ENCODE measurements at places on chromosomes 2 and 18.
A peak's percentile ranks its signal among the peaks of the same experiment; 100 is the strongest.

DNA sequence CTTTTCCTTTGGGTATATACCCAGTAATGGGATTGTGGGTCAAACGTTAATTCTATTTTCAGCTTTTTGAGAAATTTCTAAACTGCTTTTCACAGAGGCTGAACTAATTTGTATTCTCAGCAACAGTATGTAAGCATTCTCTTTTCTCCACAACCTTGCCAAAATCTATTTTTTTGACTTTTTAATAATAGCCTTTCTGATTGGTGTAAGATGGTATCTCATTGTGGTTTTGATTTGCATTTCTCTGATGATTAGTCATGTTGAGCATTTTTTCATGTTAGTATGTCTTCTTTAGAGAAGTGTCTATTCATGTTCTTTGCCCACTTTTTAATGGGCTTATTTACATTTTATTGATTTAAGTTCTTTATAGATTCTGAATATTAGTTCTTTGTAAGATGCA, 145.5 kb downstream of the TRABD2A start:
- DNase-seq, result no peak

- no peak for DNase-seq
These were observed 45.8 kb downstream of the SLC4A5 start for GRCh38 chr2:74297391-74297790.

GRCh38 chr2:66441581-66442320, 6.8 kb downstream of the MEIS1 start:
- no peak for DNase-seq

DNA sequence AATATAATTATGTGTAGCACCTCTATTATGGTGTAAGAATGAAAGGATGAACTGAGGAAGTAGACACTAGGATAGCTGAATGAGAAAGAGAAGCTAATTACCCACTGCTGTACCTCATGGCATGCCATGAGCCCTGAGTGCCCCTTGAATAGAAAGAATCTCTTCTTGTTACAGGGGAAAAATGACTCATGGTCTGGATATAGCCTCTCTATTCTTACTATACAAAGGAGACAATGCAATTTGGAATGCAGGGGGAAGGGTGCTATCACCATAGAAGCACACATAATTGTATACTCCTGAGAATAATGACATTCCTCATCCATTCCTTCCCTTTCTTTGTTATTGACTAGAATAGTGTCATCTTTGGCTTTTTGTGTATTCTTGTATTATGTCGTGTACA, 385.2 kb downstream of the CDH7 start:
- no peak for DNase-seq

- DNase-seq, result no peak
These were observed 159.3 kb downstream of the HDAC4 start for GRCh38 chr2:239241431-239241960.

DNA sequence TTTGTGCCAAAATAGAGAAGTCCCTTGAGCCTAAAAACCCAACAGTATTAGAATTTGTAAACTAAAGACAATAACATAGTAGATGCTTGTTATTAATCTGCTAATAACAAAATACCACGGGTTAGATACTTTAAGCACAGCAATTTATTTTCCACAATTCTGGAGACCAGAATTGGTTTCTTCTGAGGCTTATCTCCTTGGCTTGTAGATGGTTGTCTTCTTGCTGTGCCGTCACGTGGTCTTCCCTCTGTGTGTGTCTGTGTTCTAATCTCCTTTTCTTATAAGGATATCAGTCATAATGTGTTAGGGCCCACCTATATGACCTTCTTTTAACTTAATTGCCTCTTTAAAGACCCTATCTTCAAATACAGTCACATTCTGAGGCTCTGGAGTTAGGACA, 260.1 kb downstream of the CYRIA start:
- no peak for DNase-seq

- DNase-seq, result no peak
These were observed 9.7 kb downstream of the TMEM18 start for GRCh38 chr2:667332-667999.

DNA sequence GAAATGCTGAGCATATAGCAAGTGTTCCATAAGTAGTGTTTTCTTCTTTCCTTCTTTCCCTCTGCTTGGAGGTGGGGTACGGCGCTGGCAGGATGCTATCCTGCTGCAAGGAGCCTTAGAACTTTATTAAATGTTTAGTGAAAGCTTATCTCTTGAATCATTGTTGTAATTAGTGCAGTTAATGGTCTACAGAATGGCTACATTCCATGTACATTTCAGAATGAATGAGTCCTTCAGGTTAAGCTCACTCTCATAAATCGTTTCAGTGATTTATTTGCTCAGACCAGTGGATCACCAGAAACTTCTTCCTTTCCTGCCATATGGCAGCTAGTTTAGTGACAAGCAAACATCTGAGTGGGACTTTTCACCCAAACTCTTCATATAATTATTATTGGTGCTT, 3.3 kb upstream of the YWHAQ start:
- DNase-seq, result no peak

GRCh38 chr2:165827016-165827920, 33.2 kb upstream of the GALNT3 start:
- DNase-seq, result no peak

DNA sequence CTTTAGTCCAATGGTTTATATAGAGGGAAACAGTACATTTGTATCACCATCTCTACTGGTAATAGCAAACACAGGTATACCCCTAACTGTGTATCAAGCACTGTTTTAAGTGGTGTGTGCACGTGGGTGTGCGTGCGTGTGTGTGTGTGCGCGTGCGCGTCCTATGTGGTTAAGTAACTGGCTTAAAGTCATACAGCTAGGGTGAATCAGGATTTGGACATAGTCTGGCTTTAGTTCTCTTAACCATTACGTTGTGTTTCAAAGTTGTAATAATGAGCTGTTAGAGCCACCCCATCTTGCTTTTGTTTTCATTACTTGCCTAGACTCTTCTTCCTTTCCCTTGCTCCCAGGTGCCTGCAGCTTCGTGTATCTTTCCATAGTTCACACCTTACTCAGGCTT, 2.1 kb downstream of the HADHB start:
- peak; percentile 44 for DNase-seq

GRCh38 chr2:37405781-37406180, 61.4 kb downstream of the QPCT start:
- no peak for DNase-seq

DNA sequence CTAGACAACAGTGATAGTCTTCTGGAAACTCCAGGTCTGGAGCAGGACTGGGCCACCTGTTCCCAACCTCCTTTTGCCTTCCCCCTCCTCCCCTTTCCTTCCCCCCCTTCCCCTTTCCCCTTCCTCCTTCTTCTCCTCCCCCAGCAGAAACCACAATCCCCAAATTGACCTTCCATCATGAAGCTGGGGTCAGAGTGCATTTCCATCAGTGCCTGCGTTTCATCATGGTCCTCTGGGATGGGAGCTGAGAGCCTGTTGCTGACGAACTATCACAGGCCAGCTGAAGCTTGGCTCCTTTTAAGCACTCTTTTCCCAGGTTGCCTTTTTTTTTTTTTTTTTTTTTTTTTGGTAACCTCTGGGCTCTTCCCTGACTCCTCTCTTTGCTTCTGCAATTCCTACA, 52.6 kb upstream of the SMAD2 start:
- DNase-seq, result no peak

GRCh38 chr2:61379521-61379920, 91.4 kb downstream of the USP34 start:
- DNase-seq, result no peak

GRCh38 chr2:54473851-54474250, 17.7 kb downstream of the SPTBN1 start:
- DNase-seq, result no peak

Data from stimulated activated CD8-positive, alpha-beta memory T cell treated with anti-CD3 and anti-CD28 coated beads, Interleukin-4, amount 100 ng/mL, for 48 hours (primary cell).